ENCODE measurements at places on chromosomes 16 and 17. TPM values are rescaled to one million over a fixed set of nuclear protein-coding genes. Genes with fewer than 3 reads are reported as not detected.
A peak's percentile ranks its signal among the peaks of the same experiment; 100 is the strongest.

CRHR1 gene
- total RNA-seq = not detected

TMEM235 gene
- not detected for total RNA-seq

SULT1A4 gene
- 1.8 TPM for total RNA-seq

GRCh38 chr16:2027024-2028010 is 615 bp downstream of the NHERF2 start:
- no peak for DNase-seq

DNA sequence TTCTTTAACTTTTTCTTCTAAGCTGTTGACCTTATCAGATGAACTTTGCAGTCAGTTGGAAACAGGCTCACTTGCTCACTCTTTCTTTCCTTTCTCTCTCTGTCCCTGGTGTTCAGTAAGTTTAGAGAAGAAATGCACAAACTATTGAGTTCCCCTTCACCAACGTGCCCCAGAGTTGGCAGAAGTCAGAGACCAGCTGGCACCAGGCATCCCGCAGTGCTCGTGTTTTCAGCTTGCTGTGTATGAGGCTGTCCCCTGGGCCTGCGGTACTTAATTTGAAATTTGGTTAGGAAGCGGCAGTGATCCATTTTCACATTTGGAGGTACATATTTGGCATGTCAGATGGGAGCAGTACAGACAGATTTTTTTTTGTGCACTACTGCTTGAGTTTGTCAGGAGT is 258.6 kb downstream of the SNX29 start:
- no peak for DNase-seq

DNA sequence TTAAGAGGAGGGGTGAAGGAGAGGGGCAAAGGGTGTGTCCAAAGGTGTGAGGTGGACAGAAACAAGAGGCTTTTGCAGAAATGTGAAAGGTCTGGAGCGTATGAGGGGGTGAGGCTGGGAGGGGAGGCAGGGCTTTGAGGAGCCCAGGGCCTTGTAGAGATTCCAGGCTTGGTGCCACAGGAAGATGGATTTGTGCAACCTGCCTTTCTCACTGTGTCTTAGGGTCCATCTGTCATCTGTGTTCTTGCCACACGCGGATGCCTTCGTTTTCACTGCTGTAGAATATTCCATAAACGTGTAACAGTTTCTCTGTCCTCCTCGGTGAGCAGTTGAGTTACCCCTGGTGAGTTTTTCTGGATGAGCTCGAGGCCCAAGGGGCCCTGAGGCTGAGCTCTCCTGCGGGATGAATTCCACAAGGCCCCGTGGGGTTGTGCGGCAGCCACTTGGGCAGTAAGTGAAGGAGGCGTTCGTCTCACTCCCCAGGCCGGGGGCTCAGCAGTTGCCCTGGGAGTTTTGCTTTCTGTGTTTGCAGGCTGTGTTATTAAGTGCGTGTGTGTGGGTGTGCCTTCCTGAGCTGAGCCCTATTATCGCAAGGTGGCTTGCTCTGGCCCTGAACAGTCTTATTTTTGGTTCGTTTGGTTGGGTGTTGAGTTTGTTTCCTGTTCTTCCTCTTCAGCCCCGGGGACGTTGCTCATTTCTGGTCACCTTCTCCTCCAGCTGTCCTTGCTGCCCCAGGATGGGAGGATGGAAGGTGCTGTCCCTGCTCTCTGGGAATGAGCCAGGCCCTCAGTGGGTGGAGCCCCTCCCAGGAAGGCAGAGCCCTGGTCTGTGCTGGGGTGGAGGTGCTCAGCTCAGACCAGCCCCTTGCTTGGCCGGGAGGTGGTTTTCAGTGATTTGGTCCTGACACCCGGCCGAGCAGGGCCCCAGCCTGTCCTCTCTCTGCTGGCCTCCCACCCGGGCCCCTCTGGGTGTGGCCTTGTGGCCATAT is 28.4 kb downstream of the BAIAP2 start:
- no peak for DNase-seq

DNA sequence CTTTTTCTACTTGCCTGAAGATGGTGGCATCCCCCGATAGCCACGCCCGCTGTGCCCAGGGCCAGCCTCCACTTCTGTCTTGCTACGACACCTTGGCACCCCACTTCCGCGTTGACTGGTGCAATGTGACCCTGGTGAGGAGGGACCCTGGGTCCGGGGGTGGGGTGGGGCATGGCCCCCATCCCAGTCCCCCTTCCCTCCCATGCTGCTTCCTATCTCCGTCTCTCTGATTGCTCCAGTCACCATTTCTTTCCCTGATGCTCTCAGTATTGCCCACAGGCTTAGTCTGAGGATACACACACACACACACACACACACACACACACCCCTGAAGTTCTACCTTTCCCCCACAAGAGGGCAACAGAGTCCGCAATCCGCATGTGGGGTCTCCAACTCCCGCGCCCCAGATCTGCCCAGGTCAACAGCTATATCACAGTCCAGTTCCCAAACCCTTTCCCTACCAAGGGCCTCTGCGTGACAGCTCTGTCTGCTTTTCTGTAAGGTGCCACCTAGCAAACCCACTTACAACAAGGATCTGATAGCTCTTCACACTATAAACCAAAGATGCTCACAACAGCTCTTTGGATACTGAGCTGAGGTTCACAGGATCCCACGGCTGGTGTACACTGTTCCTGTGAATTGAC is 3.4 kb downstream of the SGCA start:
- peak; percentile 57 for DNase-seq

- DNase-seq = no peak
Measured at GRCh38 chr16:50615891-50616290, 65.2 kb downstream of the SNX20 start.

GRCh38 chr17:39781031-39781860 is 43.5 kb downstream of the GRB7 start:
- DNase-seq = no peak

Data from body of pancreas (tissue), 4 donors.